ENCODE measurements at places on chromosomes 7 and 10.
A peak's percentile ranks its signal among the peaks of the same experiment; 100 is the strongest.

DNA sequence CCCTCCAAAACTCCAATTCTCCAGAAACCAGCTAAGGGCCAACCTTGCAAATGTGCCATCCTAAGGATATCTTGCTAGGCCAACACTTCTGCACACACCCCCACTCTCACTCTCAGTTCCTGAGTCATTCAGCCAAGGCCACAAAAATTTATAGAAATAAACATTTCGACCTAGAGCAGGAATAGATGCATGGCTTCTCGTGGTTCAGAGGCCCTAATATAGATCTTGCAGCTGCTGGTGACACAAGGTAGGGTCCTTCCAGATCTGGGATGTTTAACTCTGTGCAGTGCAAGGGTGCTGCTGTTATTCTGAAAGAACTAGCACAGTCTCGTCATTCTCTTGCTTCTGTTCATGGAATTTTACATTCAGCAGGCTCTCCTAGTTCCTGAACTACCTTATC lies 369.3 kb downstream of the CALN1 start:
- no peak for DNase-seq

DNA sequence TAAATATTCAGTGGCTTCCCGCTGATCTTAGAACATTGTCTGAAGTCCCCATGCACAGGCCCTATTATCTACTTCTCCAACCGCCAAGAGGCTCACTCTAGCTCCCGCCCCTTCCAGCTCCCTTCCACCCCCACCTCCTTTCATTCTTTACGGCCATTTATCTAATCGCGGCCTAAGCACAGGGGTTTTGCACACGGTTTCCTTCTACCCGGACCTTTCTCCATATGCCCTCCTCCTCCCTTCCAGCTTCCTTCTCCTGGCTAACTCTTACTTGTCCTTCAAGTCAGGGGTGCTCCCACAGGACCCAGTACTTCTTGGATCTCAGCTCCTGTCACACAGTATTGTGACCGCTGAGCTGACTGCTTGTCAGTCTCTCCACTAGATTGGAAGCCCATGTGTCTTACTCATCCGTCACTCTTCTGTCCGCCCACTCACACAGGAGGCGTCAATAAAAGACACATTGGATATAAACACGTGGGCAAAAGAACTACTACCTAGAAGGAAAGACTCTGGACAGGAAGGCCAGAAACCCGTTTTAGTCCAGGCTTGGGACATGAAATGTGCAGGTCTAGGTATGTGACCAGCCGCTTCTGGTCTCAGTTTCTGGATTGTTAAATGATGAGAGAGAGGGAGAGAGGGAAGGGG lies 20.2 kb upstream of the HPS1 start:
- DNase-seq = no peak

DNA sequence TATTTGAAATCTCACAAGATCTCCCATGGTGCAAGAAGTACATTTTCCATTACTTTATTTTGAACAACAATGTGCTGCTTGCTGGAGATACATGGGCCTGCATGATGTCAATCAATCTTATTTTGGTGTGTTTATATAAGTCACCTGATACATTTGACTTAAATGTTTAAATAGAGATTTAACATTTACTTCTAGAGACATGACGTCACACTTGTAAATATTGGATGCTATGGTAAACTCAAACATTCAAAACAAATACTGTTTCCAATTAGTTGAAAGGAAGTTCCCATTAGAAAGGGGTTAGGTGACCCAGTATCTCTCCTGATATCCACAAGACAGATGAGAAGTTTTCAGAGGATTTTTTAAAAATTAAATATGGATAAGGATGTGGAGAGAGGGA lies 214.5 kb downstream of the NSUN6 start:
- DNase-seq = peak; percentile 8

DNA sequence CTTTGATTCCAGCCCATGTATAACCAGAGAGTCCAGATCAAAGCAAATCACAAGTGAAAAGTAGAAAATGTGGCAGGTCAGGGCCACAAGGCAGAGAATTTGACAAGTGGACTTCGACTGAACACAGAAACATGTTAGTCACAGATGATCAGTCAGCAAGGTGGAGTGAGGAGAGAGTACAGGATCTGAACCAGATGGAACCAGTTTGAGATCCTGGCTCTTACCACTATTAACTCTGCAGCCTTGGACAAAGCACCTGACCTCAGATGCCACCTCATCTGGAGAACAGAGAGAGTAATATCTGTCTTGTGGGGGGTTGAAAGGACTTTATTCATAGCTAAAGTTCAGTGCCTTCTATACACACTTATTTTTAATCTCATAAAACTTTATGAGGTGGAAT lies 4.4 kb downstream of the MRLN start:
- no peak for DNase-seq

GRCh38 chr10:87675396-87676376 lies 16.0 kb downstream of the PAPSS2 start:
- DNase-seq = no peak

DNA sequence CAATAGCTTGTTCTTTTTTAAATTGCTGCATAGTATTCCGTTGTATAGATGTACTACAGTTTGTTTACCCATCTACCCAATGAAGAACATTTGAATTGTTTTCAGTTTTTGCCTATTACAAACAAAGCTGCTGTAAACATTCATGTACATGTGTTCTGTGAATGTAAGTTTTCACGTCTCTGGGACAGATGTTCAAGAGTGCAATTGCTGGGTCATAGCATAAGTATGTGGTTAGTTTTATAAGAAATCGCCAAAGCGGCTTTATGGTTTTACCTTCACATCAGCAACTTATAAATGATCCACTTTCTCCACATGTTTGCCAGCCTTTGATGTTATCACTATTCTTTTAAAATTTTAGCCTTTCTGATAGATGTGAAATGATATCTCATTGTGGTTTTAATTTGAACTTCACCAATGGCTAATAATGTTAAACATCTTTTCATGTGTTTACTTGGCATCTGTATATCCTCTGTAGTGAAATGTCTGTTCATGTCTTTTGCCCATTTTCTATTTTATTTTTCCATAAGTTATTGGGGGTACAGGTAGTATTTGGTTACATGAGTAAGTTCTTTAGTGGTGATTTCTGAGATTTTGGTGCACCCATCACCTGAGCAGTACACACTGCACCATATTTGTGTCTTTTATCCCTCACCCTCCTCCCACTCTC lies 73.5 kb downstream of the TBXAS1 start:
- no peak for DNase-seq

GRCh38 chr10:69624245-69624786 lies 5.7 kb upstream of the FAM241B start:
- DNase-seq = no peak

- DNase-seq = peak; percentile 3
Measured at GRCh38 chr7:129160161-129160905, 15.8 kb downstream of the TSPAN33 start.

- no peak for DNase-seq
Measured at GRCh38 chr10:127398971-127399365, 150.1 kb upstream of the NPS start.

- DNase-seq = no peak
Measured at GRCh38 chr10:71802715-71803488, 29.6 kb upstream of the VSIR start.

- DNase-seq = no peak
Measured at GRCh38 chr10:5751601-5752253, 61.5 kb downstream of the GDI2 start.

- DNase-seq = peak; percentile 6
Measured at GRCh38 chr7:99422186-99422585, 13.4 kb downstream of the BUD31 start.

- no peak for DNase-seq
Measured at GRCh38 chr10:116783011-116783655, 40.8 kb upstream of the HSPA12A start.

DNA sequence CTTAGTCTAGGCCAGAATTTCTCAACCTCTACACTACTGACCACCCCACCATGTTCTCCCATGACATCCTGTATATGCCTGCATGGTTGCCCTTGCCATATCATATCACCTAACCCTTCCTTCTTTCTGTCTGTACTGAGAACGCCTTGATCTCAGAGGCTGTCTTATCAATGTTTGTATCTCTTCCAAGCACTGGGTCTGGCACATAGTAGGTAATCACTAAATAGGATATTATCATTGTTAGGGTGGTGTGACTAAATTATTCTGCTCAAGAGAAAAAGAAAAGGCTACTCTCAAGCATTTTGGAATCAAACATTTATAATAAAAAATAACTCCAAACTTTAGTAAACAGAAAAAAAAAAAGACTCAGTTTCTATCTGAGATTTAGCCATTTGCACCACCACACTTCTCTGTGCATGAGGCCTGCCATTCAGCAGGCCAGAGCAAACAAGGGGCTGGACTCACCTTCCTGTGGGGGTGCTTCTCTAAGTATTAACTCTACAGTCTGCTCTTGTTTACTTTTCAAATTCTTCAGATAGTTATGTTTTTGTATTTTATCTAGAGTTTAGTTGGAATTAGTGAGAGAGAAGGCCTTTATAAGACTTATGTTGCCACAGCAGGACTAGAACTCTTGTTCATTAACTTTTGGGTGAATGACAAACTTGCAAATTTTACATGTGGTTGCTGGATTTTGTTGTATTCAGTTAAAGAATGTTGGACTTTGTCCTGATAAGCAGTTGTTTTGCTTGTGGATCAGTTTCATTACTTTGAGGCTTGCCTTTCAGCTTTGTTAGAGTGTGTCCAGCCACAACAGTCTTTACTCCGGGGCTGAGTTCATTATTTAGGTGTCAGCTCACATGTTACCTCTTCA lies 5.4 kb downstream of the AGBL3 start:
- DNase-seq = no peak

DNA sequence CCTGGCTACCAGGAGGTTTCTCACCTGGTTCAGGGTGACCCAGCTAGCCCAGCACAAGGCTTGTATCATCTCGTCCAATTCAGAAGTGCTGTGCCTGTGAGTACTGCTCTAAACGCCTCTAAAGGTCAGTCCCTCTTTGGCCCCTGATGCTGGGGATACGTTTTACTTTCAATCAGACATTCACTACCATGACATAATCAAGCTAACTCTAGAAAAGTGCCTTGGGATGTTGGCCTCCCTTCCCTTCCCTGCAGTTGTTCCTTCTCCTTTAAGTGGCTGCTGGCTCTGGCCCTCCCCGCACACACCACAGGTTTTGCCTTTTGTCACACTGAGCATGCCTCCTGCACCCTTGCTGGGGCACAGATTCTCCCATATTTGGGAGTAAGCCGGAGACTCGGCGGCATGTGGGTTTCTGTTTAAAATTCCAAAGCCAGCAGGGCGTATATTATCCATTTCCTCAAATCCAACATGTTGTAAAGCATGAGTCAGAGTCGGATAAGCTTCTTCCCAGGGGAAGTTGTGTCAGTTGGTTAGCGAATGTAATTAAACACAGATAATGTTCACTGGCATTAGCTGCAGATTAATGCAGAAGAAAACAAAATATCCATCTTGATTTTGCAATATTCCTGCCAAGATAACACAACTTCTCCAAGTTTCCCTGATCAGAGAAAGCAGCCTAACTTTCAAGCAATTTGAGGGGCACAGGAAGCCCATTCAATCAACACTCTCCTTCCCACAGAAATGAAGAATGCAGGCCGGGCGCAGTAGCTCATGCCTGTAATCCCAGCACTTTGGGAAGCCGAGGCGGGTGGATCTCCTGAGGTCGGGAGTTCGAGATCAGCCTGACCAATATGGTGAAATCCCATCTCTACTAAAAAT lies 31.8 kb upstream of the VCL start:
- no peak for DNase-seq

- no peak for DNase-seq
Measured at GRCh38 chr7:137006293-137006692, 137.8 kb downstream of the CHRM2 start.

DNA sequence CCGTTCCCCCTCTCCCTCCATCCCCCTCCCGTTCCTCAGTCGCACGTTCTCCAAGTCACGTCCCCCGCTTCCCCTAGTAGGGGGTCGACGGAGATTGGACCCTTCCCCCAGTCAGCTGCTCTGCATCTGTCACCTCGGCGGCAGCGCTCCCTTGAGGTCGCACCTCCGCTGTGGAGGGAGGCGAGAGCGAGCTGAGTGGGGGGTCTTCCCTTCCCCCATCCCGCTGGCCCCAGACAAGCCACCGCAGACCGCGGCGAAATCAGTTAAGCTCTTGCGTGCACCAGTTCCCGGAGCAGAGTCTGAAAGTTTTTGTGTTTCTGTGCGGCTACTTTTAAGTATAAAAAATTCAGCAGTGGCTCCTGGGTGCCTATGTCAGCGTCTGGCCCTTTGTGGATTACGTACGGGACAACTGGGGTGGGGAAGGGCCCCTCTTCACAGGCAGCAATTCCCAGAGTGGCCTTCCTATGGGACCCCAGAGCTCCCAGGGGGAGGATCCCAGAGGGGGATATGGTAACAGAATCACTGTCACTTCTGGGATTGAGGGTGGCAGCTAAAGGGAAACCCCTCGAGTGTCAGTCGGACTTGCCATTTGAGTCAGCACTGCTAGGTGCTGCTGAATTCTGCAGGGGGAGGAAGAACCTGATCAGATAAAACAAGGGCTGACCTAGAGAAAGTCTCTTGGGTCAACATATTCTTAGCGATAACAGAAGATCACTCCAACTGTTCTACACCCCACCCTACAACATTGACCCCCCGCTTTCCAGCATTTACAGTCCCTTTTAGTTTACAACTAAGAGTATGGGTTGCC lies 12.5 kb upstream of the DDIT4 start:
- no peak for DNase-seq

DNA sequence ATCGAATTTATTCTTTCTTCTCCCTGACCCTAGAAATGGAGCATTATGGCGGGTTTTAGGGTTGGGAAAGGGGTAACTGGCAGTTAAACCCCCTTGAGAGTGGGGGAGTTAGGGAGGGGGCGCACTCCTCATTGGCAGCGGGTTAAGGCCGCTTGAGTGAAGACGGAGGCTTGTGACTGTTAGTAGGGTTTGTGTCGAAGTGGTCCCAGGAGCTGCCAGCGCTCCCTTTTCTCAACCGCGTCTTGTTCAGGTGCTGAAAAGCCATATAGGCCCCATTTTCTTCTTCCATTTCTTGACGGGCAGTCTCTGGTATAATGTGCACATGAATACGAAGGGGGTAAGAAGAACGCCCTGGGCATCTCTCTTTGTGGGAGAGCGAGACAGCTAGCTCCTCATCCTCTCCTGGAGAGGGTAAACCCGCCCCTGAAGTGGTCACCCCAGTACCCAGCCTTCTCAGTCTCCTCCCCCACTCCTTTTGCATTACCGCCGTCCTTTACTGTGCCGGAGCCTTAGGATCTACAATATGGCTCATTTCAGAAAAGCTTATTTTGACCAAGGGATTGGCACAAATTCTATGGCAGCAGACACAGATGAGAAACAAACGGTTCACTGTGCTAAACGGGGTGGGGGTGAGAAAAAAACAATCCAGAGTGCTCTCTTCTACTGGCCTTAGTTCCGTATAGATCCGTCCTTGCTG lies 836 bp downstream of the KMT2E start:
- DNase-seq = no peak

GRCh38 chr10:48542471-48543181 lies 62.2 kb downstream of the ARHGAP22 start:
- DNase-seq = no peak

DNA sequence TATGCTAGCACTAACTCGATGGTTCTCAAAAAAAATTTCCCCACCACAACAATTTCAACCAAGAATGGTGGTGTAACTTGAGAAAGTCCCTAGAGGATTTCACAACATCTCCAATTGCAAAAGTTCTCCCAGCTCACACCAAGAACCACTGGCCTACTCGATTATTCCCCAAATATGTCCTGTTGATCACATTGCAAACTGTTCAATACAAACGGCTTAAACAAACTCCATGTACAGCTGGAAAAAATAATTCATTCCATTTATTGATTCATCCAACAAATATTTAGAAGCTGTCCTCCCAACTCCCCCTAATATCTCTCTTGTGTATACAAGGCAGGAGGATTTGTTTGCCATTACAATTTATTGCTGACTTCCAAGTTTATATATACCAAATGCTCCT lies 19.1 kb downstream of the TMEM176B start:
- DNase-seq = no peak

Measured in NCI-H2029 (cell line).